ENCODE measurements at places on chromosomes 1 and 21.

DNA sequence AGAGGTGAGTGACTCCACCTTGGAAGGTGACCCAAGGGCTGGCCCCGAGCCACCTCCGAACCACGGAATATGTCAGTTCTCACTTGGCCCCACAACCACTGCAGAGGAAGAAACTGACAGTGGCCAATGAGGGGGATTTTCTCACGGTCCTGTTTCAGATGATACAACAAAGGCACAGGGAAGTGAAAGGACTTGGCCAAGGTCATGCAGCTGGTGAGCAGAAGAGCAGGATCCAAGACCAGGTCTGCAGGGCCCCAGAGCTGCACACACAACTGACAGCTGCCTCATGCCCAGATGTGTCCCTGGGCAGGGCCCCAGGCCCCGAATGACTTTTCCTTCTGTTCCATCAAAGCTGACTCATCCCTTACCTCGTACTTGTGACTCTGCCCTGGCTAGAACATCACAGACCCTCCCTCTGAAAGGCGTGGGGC, 25.8 kb upstream of the EVA1B start:
- DNase-seq = no peak

GRCh38 chr1:21914880-21915640, 22.1 kb downstream of the HSPG2 start:
- DNase-seq = no peak

DNA sequence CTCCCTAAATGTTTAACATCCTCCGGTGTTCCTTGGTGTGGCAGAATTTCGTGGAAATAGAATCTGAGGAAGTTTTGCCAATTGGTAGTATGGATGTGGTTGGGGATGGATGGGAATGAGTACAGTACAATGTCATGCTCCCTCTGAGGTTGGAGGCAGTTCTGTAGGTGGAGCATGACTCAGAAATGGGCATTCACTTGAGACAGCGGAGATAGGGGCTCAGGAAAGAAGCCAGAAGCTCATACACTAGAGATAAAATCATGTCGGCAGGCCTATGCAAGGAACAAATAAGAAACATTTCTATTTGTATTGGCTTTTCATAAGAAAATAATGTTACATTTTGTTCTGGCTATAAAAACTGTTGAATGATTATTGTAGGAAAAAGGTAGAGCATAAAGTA, 196.0 kb downstream of the URB2 start:
- no peak for DNase-seq

GRCh38 chr1:54127594-54128300, 25.1 kb downstream of the CDCP2 start:
- no peak for DNase-seq

GRCh38 chr1:51203121-51203873, 32.8 kb upstream of the RNF11 start:
- no peak for DNase-seq

DNA sequence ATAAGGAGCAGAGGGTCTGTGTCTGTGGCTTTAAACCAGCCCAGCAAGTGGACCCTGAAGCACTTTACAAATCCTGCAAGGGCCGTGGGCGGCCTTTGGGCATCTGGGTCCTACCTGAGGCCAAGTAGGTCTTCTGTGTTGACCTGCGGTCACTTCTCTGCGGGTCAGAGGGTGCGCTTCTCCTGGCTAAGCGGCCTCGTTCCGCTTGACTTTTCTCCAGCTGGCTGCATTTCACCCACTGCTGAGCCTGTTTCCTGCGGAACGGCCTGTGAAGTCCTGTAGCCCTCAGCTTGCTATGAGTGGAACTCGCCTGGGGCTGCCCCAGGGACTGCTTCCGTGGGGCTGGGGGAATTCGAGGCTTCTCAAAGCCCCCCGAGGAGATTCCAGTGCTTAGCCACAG, 43.3 kb downstream of the SLC37A1 start:
- no peak for DNase-seq

DNA sequence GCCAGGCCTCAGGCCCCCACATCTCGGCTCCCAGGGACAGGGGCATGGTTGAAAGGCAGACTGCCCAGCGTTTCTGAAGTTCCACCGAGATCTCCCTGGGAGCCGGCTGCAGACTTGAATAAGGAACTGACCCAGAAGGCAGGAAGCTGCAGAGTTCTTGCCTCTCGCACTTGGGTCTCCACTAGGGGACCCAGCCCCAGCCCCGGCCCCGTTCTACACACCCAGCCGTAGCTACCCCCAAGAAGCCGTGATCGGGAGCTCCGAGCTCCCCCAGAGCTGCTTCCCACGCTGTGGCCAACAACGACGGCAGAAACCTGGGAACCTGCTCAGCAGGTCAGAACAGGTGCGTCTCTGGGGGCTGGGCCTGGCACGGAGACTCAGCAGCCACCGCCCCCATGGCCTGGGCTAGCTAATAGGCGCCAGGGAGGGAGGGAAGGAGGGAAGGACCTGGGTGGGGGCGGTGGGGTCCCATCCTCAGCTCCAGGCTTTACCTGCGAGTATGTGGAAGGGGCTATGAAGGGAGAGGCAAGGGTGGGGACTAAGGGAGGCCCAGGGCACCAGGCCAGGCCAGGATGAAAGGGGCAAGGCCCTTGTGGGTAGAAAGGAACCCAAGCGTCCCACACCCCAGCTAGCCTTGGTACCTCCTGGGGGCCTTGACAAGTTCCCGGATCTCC, at the start of gene NECTIN4:
NECTIN4 (minus strand) TSS at position 308 of the 674 bp plus-strand sequence; CDS start at position 46, 262 bp downstream.
- no peak for DNase-seq

GRCh38 chr1:219088778-219089557, 84.7 kb upstream of the LYPLAL1 start:
- no peak for DNase-seq

DNA sequence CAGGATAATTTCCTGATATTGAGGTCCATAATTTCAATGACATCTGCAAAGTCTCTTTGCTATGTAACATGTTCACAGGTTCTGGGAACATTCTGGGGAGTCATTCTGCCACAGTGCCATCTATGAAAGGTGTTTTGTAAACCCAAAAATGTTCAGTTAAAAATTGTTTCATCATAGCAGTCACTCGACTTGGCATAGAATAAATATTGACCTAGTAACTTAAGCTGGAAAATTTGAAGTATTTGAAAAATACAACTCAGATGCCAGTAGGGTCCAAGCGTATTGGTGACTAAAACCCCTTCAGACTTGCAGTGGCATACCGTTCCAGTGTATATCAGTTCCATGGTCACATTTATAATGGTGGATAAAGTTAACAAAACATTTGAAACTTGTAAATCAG, 6.8 kb downstream of the DESI2 start:
- DNase-seq = no peak

- no peak for DNase-seq
These were observed 61.4 kb upstream of the DIRAS3 start for GRCh38 chr1:68111519-68112436.

GRCh38 chr1:204651843-204652421, 33.6 kb downstream of the LRRN2 start:
- DNase-seq = no peak

GRCh38 chr1:65668368-65668767, 124.3 kb upstream of the PDE4B start:
- no peak for DNase-seq

- DNase-seq = no peak
These were observed 5.0 kb downstream of the MLLT11 start for GRCh38 chr1:151065089-151065645.

DNA sequence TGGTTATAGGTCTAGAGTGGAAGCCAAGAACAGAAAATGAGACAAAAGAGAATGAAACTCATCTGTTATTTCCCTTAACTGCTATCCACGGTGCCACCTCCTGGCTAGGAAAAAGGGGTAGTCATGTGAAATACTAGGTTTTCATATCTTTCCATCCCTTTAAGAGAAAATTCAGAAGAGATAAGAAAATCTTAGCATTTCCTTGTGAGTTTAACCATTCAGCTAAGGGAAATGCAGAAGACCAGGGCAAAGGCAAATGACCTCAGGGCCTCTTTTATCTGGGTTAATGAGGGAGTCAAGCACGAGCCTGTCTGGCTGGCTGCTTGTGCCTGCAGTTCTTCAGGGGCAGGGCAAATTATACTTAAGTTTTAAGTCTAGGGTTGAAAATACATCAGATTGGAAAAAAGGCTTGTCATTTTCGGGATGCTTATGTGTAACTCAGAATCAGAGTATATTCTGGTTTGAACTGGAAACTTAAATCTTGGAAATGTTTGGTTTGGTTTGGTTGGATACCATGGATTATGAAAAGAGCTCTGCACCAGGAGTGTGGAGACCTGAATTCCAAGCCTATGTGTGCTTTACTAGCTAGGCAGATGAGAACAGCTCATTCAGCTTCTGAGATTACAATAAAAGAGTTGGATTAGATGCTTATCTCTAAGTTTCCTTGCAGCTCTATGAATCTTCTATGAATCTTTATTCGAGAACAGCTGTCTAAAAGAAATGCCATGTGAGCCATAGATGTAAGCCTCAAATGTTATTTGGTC, 19.9 kb downstream of the NIBAN1 start:
- DNase-seq = no peak

GRCh38 chr1:165639821-165640623, 9.0 kb downstream of the MGST3 start:
- DNase-seq = peak; percentile 39

- no peak for DNase-seq
These were observed 119.1 kb upstream of the JUN start for GRCh38 chr1:58902830-58903513.

GRCh38 chr1:203871114-203871880, 9.9 kb downstream of the SNRPE start:
- no peak for DNase-seq

GRCh38 chr21:41428311-41428710, 2.3 kb downstream of the MX1 start:
- peak; percentile 38 for DNase-seq

- DNase-seq = no peak
These were observed 5.3 kb downstream of the FMN2 start for GRCh38 chr1:240096974-240097373.

GRCh38 chr1:98697781-98698180, 36.3 kb downstream of the SNX7 start:
- DNase-seq = no peak

DNA sequence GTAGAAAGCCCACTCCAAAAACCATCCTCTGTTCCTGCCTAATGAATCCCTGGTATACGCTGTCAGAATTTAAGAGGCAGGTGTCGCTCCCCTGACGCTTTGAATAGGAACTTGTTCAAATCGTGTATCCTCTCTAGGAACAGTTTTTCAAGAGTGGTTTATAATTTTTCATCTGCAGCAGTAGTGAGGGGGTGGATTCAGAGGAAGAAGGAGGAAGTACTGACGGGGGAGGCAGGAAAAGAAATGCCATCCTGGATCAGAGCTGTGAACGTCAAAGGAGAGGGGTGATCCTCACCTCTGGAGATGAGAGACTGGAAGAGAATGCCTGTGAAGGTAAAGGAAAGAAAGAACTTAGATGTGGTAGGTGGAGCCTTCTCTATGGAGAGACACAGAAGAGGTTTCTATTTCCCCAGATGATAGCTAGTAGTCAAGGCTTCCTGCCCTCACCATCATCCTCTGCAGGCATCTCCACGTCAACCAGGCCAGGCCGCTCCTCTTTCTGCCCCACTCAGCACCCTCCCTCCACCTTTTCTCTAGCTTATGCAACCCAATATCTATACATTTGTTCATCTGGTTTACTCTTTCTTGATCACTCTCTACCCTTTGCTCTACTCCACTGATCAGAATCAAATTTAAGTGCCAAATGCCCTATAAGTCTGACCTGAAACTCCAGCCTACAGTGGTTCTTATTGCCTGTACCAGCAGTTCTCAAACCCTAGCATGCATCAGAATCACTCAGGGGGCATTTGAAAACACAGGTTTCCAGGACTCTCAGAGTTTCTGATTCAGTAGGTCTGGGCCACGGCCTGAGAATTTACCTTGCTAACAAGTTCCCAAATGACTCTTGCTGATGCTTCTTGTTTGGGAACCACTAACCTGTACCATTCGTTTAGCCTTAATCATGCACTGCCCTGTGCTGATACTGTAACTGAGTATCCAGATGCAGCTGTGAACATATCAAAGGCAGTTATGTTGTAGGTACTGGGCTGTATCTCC, 13.1 kb upstream of the BCL9 start:
- no peak for DNase-seq

DNA sequence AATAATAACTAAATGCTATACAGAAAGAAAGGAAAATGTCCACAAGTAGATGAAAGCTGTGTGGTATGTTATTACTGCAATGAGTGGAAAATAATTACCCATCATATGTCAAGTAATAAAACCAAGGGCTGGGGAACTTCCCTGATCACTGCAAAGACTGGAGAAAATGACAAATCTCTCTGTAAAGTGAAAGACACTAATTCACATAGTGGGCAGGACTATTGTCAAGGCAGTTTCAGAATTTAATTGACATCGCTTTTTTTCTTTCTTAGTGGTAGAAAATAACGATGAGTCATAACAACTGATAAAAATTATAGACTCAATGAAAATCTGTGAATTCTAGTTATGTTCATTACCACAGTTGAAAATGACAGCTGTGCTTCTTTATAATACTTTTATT, 153.7 kb upstream of the ST6GALNAC5 start:
- DNase-seq = no peak

- DNase-seq = no peak
These were observed 8.0 kb upstream of the NAV1 start for GRCh38 chr1:201530741-201531531.

DNA sequence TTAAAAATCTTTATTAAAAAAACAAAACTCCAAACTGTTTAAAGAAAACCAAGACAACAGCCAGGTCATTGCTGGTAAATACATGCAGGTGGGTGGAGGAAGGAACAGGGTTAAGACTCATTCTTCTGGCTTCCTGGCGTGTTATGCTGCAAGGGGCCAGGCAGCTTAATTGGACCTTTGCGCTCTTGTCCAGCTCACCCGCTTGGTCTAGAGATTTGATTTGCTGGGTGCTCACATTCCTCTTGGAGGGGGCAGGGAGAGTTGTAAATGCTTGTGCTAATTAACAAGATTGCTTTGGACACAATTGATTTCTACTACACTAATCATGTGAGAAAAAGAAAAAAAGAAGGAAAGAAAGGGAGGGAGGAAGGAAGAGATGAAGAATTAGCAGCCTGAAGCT, 10.5 kb downstream of the CEP104 start:
- DNase-seq = no peak

GRCh38 chr1:119359730-119360129, 8.9 kb upstream of the HAO2 start:
- no peak for DNase-seq

DNA sequence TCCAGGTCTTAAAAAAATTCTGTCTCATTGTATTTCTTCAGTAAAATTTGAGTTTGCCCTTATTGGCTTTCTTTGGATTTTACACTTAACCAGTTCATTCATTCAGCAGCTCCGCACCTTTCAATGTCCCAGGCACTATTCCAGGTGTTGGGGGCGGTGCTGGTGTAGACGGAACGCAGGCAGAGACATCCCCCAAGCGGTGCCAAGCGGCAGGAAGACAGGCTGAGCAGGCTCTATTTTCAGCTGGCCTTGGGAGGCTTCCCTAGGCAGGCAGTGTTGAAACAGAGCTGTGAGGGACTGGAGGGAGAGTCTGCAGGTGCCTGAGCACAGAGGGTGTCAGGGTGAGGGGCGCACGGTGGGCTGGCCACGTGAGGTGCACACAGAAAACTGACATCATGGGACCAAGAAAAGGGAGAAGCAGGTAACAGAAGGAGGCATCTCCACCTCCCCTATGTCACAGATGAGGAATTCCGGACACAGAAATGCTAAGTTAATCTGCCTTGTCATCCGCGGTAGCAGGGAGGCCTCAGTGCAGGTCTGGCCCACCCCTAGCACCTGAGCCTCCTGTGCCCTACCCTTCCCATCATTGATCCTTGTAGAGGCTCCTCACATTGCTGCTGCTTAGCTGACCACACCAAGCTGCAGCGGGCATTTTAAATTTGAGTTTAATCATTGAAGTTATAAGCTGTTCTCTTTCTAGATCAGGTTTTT, 40.8 kb downstream of the SLC37A1 start:
- DNase-seq = no peak
